ENCODE measurements at places on chromosomes 7 and 10.

- no peak for DNase-seq
These were observed 33.2 kb downstream of the CNNM2 start for GRCh38 chr10:102951316-102951715.

- no peak for DNase-seq
These were observed 276.9 kb upstream of the NEBL start for GRCh38 chr10:21173802-21174714.

GRCh38 chr10:1516492-1517165 is 220.7 kb downstream of the ADARB2 start:
- DNase-seq: no peak

- DNase-seq: no peak
These were observed 35.0 kb upstream of the IL15RA start for GRCh38 chr10:6012121-6012905.

DNA sequence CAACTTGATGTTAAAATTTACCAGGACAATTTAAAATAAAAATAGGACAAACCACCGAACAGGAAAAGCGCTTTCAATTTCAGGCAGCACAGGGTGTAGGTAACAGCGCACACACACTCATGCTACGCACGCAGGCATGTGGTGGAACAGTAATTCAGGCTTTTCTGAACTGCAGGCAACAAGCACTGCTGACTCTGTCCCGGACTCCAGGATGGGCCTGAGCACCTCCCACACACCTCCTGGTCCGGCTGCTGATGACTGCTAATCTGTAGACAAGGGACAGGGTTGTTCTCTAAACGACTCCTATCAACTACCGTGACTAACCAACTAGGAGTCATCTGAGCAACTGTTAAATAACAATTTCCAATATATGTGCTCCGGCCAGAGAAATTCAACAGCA is 192.6 kb upstream of the FRMD4A start:
- DNase-seq: no peak

DNA sequence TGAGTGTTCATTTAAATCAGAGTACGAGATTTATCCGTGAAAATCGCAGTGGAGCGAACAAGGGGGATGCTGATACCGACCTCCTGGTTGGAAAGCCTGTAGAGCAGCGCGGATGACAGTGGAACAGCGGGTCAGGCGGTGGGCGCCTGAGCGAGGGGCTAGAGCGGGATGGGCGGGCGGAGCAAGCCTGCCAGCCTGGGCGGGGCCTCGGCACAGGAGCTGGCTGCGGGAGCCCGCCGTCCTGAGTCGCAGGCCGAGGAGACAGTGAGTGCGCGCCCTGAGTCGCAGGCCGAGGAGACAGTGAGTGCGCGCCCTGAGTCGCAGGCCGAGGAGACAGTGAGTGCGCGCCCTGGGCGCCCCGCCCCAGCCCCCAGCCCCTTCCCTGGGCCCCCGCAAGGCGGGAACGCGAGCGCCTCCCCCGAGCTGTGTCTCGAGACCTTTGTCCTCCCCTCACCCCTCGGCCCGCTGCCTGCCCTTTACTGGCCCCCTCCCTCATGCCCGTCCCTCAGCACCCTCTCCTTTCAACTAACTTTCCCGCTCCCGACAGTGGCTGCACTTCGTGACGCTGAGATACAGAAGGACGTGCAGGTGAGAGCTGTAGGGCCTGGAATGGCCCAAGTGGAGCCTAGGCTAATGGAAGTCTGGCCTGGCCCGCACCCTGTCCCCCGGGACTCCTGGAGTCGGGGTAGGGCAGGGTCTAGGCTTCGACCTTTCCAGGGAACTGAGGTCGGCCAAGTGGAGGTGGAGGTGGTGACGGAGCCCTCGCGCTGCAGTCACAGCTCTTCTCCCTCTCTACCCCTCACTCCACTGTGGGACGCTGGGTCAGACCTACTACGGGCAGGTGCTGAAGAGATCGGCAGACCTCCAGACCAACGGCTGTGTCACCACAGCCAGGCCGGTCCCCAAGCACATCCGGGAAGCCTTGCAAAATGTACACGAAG is at the start of gene AS3MT:
Gene AS3MT (plus strand): TSS at position 213 of the 941 bp plus-strand sequence. CDS start 123 bp downstream, at position 336.
- no peak for DNase-seq

DNA sequence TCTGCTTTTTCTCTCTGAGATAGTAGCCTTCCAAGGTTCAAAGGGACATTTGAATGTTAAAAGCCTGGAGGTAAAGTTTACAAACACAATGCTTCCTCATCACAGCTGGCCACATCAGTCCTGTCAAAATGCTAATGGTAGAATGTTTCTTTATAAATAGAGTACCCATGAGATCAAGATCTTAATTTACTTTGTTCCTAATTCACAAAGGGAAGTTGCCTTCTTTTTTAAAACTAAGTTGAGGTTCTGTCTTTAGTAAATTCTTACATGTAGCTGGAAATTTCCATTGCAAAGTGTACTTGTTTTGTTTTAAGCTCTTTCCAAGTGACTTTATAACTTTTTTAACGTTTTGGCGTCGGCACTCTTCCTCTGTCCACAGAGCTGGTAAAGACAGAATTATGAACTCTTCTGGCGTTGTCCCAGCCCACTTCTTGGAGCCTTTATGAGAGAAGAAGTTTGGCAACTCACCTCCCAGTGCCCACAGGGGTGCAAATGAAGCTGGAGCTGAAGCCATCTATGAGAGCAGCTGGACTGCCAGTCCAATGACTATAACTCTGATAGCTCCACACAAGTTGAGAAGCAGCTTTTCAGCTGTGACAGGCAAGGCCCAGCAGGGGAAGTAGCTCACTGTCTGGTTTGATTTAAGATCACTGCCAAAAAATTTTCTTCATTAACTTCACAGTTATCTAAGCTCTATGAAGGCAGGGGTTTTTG is 23.3 kb downstream of the FZD1 start:
- DNase-seq: no peak

- DNase-seq: no peak
These were observed 74.5 kb downstream of the DIP2C start for GRCh38 chr10:614790-615582.

DNA sequence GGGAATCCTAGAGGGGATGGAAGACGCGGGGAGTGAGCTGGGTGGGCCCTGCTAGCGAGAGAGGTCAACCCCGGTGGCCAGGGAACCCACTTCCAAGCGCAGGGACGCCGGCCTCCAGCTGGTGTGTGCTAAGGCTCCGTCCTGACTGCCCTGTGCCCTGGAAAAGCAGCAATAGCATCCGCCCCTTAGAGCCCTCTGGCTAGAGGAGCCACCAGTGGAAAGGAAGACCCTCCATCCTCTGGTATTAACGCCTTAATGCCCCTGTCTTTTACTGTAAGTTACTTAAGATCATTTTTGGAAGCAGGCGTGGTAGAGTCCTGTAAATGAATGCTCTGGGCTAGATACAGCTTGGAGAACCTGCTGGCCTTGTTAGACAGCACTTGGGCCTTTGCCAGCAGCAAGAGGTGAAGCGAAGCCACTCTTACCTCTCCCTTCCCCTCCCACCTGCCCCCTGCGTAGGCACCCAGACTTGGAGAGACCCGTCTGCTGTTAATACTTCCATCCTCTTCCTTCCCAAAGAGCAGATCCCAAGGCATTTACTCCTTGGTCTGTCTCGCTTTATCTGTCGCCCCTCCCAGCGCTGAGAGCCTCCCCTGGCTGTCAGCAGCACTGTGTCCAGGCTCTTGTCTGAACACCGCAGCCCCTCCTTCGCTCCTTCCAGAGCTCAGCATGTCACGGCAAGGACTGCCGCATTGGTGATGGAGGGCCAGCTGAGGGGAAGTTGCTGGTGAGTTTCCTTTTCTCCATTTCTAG is 4.6 kb downstream of the REPIN1 start:
- DNase-seq: no peak

GRCh38 chr10:90587081-90587491 is 270.8 kb downstream of the HTR7 start:
- no peak for DNase-seq

DNA sequence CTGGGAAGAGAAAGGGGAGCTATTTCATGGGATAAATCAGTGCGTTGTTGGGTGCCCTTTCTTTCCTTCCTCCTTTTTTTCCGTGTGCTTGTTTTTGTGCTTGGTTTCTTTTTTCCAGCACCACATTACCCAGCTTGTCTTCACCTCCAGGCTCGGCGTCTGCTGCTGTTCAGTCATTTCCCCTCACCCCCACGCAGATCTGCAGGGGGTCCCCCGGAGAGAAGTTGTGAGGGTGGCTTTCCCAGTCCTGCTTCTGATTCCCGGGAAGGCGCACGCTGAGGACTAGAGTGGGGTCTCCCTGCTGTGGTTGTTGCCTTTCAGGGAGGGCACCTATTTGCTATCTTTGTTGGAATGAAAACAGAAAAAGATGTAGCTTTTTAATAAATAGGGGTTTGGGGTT is 1.6 kb downstream of the CAMK1D start:
- no peak for DNase-seq

- peak; percentile 20 for DNase-seq
These were observed 482 bp upstream of the ERCC6 start for GRCh38 chr10:49539320-49539885.

GRCh38 chr7:155486783-155487508 is 29.0 kb downstream of the EN2 start:
- DNase-seq: no peak

DNA sequence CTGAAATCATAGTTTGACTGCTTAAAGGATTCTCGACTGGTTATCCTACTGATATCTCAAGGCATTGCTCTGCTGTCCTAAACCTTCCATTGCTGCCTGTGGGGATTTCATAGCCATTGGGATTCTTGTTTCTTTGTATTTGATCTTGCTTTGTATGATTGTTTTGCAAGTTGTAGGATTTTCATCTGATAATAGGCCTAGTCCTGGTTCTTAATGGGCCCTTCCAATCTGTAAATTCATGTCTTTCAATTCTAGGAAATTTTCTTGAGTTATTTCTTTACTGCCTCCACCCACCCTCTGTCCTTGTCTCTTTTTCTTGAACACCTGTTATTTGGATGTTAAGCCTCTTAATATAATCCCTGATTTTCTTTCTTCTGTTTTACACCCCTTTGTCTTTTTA is 72.2 kb downstream of the LANCL2 start:
- no peak for DNase-seq

- DNase-seq: no peak
These were observed 8.3 kb upstream of the DLX6 start for GRCh38 chr7:96996958-96997511.

DNA sequence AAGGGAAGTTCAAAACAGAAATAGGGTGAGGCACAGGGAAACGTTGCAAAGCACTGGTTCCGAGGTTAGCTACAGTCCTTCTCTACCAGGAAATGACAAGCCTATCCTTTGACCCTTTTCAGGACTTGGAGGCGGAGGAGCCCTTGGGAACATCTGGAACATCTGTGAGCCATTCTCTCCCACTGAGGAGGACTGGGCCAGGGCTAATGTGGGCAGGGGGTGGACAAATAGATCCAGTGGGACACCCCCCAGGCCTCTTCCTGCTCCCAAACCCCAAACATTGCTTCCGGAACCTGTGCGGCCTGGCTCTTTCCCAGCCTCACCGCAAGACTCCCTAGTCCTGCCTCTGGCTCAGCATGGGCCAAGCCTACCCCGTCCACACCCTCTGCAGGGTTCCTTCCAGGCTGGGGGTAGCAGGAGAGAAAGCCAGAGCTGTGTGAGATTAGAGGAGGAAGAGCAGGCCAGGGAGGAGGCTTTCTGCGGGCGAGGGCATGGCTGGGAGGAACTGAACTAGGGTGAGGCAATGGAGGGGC is 36.5 kb downstream of the GHRHR start:
- no peak for DNase-seq

GRCh38 chr7:115435178-115435577 is 513.3 kb downstream of the MDFIC start:
- no peak for DNase-seq

GRCh38 chr7:23349484-23350157 is 50.5 kb downstream of the MALSU1 start:
- DNase-seq: no peak

DNA sequence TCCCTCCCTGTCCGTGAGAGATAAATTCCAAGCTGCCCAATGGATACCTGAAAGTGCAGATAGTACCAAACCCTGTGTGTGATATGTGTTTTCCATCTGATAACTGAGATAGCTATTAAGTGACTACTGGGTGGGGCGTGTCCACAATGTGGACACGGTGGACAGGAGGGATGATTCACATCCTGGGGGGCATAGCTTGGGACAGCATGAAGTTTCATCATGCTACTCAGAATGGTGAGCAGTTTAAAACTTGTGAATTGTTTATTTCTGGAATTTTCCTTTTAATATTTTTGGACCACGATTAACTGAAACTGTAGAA is 158.6 kb downstream of the CREB5 start:
- DNase-seq: no peak

DNA sequence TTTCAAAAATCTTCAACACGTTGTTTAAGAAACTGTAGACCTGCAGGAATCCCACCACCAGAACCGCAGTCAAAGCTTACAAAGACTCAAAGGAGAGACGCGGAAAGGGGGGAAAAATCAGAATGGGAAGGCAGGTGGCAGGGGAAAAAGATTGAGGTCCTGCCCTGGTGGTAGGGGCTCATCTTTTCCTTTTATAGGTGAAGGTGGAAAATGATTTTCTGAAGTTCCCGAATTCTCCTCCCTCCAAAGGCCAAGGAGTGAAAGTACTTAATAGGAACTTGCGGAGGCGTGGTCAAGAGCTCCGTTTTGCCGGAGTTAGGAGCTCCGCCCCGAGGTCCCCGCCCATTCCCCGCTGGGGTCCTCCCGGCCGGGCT is 724 bp downstream of the BBIP1 start:
- peak; percentile 91 for DNase-seq

GRCh38 chr10:26215396-26215934 is 1.1 kb upstream of the GAD2 start:
- no peak for DNase-seq
